Hematopoietic multipotent progenitor cell treated with erythropoietin and hydrocortisone succinate and interleukin-3 and kit ligand, for 4 days (in vitro differentiated cells): ENCODE measurements at places on chromosomes 12 and 14.

DNA sequence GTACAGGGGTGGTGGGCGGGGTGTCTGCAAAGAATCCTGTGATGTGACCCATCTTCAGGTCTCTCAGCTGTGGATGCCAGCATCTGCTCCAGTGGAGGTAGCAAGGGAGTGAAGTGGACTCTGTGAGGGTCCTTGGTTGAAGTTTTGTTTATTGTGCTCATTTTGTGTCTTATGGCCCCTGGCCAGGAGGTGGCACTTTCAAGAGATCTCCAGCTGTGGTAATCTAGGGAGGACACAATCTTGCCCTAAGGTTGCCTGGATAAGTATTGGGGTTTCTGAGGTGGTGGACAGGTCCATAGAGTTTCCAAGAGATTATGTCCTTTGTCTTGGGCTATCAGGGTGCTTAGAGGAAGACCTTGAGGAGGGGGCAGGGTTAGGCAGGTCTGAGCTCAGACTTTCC, 260.7 kb downstream of the CCDC59 start:
- no peak for DNase-seq

GRCh38 chr12:33323823-33324222, 115.8 kb downstream of the SYT10 start:
- DNase-seq: no peak

- no peak for DNase-seq
Measured at GRCh38 chr12:60577607-60578006, 981.8 kb downstream of the SLC16A7 start.

- no peak for DNase-seq
Measured at GRCh38 chr12:111826992-111827391, 15.0 kb upstream of the MAPKAPK5 start.

GRCh38 chr14:94029265-94029664, 3.1 kb downstream of the OTUB2 start:
- DNase-seq: peak; percentile 67

- no peak for DNase-seq
Measured at GRCh38 chr14:61219256-61219655, 61.9 kb downstream of the TMEM30B start.

DNA sequence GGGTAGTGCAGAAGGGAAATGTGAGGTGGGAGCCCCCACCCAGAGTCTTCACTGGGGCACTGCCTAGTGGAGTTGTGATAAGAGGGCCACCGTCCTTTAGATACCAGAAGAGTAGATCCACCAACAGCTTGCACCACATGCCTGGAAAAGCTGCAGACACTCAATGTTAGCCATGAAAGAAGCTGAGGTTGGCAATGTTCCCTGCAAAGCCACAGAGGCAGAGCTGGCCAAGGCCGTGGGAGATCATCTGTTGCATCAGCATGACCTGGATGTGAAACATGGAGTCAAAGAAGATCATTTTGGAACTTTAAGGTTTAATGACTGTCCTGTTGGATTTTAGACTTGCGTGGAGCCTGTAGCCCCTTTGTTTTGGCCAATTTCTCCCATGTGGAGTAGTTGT, 468.4 kb upstream of the FOXG1 start:
- no peak for DNase-seq

DNA sequence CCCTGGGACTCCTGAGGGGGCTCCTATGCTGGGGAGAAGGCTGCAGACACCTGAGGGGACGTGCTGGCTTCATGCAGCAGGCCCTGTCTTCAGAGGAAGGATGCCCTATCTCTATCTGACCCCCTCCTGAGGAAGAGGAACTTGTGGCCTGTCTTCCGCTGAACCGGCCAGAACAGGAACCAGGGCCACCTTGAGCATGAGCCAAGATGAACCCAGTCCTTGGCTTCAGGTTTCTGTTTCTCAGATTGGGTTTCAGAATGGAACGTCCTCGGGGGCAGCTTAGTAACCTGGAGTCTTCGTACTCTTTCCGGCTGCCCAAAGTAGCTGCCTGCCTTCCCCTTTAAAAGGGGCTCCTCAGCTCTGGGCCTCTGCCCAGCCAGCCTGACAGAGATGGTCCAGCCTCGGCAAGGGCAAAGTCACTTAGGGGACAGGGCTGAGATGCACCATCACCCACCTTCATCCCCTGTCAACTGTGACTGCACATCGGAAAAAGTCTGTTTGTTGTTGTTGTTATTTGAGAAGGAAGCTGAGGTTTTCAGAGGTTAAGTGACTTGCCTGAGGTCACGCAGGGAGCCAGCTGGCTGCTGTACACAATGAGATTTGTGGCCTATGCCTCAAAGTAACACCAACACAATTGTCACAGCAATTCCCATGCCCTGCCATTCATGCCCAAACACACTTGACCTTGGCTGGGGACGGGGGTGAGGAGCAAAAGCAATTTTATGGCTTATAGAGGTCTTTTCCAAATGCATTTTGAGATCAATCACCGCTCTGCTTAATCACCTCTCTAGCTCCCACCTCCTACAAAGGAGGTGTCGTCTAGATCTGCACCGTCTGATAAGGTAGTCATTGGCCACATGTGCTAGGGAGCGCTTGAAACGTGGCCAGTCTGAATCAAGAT, 13.4 kb downstream of the ASB2 start:
- DNase-seq: peak; percentile 76

- DNase-seq: no peak
Measured at GRCh38 chr14:99320621-99321235, 48.7 kb upstream of the BCL11B start.

GRCh38 chr12:79737875-79738718, 47.3 kb upstream of the PAWR start:
- peak; percentile 82 for DNase-seq
